SJSA1 (cell line): ENCODE measurements at places on chromosomes 2 and 18. TPM values are rescaled to one million over a fixed set of nuclear protein-coding genes. Genes with fewer than 3 reads are reported as not detected.

Gene CPSF3
- total RNA-seq = 52.6 and 120 TPM in 2 replicates

Gene MATN3
- 2.9 and 4.3 TPM in 2 replicates for total RNA-seq

DNA sequence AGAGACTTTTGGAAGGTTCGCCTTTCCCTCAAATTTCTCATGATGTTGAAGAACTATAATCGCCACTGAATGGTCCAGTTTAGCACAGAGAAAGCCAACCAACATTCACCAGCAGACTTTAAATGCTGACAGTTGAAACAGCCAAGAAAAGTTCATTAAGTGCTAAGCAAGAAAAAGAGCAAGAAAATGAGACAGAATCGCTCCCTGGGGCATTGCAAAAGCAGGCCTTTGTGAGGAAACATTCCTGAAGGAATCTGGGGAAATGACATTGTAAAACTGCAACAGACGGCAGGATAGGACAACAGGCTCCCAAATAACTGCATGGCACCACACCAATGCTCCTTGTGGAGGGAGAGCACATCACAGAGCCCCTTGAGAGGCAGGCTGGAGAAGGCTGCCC lies 269.3 kb upstream of the ID2 start:
- DNase-seq = no peak
- no peaks in the 10 kb centered on the region for H3K27me3 ChIP-seq
- no peak overlapping the region for H3K4me3 ChIP-seq

DNA sequence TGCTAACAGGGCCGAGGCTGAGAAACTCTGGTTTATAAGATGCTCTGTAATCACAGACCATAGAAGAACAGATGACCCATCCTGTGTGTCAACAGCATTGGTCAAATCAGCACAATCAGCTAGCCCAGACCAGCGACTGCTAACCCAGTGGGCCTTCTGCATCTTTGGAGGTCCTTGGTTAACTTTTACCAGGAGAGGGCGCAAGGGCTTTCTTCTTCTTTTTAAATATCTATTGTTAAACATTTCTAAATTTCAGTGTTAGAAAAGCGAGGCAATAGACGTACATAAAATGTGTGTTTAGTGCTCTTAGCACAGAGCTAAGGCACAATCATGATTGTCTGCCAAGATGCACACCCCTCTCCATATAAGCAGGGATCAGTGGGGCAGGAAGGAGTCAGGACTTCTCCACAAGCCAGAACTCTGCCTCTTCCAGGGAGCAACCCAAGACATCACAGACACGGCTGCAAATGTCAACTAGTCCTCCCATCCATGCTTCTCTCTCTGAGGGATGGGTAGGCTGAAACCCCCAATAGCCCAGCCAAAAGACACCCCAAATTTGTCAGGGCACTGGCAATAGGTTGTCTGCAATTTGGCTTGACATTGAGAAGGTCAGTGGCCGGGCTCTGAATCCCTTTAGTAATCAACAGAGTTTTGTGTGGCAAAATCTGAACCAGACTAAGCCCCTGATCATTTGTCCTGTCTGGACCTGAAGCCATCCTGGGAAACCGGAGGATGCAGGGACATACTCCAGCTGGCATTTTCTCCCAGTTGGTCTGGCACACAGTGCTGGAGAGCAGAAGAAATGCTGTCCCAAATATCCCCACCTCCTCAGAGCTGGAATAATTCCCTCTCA lies 188.2 kb downstream of the BCL2 start:
- H3K27ac ChIP-seq = no peak overlapping the region
- H3K4me3 ChIP-seq = no peak overlapping the region
- H3K4me1 ChIP-seq = no peaks in the 10 kb centered on the region
- no peaks in the 10 kb centered on the region for H3K27me3 ChIP-seq
- DNase-seq = peak; percentile 68
- H3K36me3 ChIP-seq = no peaks in the 10 kb centered on the region

- H3K27me3 ChIP-seq = no peaks in the 10 kb centered on the region
- DNase-seq = peak; percentile 41
- peaks cover 6% of the 10 kb centered on the region for H3K4me1 ChIP-seq
- H3K27ac ChIP-seq = no peak overlapping the region
- H3K4me3 ChIP-seq = no peak overlapping the region
Measured at GRCh38 chr2:112724591-112725525, 4.0 kb downstream of the NT5DC4 start.

DNA sequence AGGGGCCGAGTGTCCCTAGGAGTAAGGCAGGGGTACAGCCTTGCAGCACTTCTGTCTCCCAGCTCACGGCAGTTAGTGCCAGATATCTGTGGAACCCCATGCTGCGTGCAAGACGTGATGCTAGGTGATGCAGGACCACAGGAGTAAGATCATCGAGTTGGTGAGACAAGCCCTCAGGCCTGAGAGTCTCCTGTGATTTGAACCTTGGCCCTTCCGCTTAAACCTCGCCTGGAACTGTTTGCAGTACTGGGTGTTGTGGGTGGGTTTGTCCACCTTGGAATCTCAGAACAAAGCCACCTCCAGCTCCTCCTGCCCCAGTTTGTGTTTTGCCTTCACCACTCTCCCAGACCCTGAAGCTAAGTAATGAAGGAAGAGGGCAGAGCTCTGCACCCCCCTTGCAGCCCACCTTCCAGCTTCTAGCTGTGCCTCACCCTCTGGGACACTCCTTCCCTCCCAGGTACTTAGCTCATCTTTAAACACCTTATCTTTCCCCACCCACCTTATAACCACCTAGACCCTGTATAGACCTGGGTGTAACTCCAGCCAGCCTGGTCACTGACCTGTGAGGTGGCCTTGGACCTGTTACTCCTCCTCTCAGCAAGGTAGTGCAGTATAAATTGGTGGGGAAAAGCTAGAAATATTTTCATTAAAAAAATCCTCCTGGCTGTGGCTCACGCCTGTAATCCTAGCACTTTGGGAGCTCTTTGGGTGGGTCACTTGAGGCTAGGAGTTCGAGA lies 6.6 kb downstream of the CNNM4 start:
- no peak overlapping the region for H3K27ac ChIP-seq
- no peak overlapping the region for H3K4me3 ChIP-seq
- H3K4me1 ChIP-seq = peaks cover 16% of the 10 kb centered on the region
- no peak for DNase-seq
- H3K36me3 ChIP-seq = 0 out of 2 replicates have a peak, but pooled peaks cover 3% of the 10 kb centered on the region
- H3K27me3 ChIP-seq = no peaks in the 10 kb centered on the region

- no peaks in the 10 kb centered on the region for H3K36me3 ChIP-seq
- DNase-seq = peak; percentile 82
- peak overlapping the region; percentile 42; the same call in 1 of the 2 replicates for H3K27ac ChIP-seq
- peaks cover 15% of the 10 kb centered on the region for H3K4me1 ChIP-seq
- H3K4me3 ChIP-seq = no peak overlapping the region
Measured at GRCh38 chr2:43210467-43211303, 15.7 kb downstream of the ZFP36L2 start.

GRCh38 chr18:6650747-6651146 lies 78.8 kb upstream of the ARHGAP28 start:
- no peaks in the 10 kb centered on the region for H3K36me3 ChIP-seq
- no peak for DNase-seq
- no peak overlapping the region for H3K4me3 ChIP-seq
- H3K4me1 ChIP-seq = no peaks in the 10 kb centered on the region
- no peak overlapping the region for H3K27ac ChIP-seq

DNA sequence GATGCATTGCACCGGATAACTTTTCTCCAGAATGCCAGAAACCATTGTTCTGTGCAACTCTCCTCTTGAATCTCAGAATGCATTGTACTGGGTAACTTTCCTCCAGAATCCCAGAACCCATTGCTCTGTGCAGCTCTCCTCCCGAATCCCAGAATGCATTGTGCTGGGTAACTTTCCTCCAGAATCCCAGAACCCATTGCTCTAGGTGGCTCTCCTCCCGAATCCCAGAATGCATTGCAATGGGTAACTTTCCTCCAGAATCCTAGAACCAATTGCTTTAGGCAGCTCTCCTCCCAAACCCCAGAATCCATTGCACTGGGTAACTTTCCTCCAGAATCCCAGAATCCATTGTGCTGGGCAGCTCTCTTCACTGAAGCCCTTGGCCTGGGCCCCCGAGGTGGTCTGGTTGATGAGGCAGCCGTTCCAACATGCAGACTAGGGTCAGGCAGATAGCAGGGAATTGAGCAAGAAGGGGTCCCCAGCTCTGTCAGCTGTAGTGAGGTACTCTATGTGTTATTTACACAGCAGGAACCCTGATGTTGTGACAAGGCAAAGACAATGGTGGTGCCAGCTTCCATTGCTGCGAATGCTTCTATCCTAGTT lies 9.4 kb downstream of the FOSL2 start:
- H3K36me3 ChIP-seq = peaks cover 94% of the 10 kb centered on the region
- H3K27ac ChIP-seq = no peak overlapping the region
- H3K4me3 ChIP-seq = no peak overlapping the region
- peaks cover 39% of the 10 kb centered on the region for H3K4me1 ChIP-seq
- no peak for DNase-seq
- no peaks in the 10 kb centered on the region for H3K27me3 ChIP-seq

DNA sequence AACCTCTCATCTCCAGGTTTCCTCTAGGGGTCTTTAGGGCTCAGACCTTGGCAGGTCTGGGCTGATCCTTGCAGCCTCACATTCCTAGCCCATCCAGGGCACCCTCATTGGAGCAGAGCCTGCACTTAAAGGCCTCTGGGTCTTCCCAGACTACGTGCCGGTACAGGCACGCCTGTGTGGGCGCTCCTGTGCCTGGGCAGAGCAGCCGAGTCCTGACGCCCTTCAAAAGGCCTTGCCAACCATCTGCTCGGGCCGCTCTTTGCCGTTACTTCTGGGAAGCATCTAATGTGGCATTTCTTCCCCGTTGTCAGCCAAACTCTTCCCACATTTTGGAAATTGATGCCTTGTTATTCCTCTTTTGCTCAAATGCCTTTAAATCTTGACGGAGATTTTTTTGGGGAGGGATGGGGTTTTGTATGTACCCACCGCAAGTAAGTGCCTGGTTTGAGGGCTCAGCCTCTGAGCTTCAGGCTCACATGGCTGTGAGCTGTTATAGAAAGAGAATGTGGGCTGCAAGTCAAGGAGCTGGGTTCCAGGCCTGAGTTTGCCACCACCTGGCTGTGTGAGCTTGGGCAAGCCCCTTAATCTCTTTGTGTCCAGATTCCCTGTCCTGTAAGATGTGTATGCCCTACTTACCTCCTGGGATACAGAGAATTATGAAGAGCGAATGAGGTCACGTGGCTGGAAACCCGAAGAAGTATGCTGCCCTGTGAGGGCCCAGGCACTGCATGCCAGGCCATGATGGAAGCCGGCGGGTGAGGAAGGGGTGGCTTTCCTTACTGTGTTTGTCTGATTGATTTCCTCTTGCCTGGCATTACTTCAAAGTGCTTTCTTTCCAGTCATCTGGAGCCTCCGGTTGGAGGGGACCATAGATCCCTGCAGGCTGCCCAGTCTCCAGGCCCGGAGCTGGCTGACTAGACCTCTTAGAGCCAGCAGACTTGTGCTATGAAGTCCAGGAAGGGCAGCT lies 20.6 kb downstream of the EHD3 start:
- no peak overlapping the region for H3K4me3 ChIP-seq
- 0 out of 2 replicates have a peak, but pooled peaks cover 4% of the 10 kb centered on the region for H3K4me1 ChIP-seq
- H3K27ac ChIP-seq = no peak overlapping the region
- no peaks in the 10 kb centered on the region for H3K27me3 ChIP-seq
